ENCODE measurements at places on chromosomes 13 and 19.

DNA sequence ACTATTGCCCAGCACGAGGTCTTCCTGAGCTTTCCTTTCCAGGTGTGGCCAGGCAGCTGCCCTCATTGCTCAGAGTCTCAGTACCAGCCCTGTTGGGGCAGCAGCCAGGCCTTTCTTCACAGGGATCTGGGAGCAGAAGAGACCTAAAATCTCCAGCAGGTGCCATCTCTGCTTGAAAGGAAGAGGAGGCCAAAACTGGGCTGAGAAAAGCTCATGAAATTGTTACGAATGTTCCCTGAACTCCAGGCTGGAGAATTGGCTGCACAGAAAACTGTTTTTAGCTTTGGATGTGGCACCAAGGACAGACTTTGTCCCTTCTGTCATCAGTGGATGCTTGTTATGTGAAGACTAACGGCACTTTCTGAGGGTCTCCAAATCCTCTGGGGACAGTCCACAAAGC is 8.7 kb upstream of the PEPD start:
- no peak for DNase-seq

GRCh38 chr19:41934849-41935374 is 6.7 kb upstream of the ERFL start:
- peak; percentile 85 for DNase-seq

DNA sequence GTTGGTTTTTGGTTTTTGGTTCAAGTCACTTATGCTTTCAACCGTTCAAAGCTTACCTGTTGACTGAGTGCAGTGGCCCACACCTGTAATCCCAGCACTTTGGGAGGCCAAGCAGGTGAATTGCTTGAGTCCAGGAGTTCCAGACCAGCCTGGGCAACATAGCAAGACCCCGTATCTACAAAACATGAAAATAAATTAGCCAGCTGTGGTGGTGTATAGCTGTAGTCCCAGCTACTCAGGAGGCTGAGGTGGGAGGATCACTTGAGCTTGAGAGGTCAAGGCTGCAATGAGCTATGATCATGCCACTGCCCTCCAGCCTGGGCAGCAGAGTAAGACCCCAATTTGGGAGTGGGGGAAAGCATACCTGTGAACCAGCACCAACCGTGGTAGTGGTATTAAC is 43.7 kb downstream of the PEX11G start:
- DNase-seq, result no peak

GRCh38 chr19:42343344-42344110 is 18.1 kb downstream of the MEGF8 start:
- DNase-seq, result no peak

DNA sequence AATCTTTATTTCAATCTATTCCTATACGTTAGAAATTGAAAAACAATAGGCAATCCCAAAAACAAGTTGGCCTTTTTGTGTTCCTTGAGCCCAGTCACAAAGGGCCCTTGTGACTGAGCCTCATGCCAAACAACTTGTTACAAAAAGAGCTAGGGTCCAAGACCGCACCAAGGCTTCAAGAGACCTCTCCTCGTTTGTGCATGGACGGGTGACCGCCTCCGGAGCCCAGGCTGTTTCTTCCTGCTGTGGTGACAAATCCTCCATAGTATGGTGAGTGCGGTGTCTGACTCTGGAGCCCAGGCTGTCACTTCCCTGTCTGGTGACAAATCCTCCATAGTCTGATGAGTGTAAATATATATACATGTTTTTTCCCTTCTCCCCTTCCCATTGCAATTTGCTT is 63.7 kb downstream of the ZNF93 start:
- no peak for DNase-seq

DNA sequence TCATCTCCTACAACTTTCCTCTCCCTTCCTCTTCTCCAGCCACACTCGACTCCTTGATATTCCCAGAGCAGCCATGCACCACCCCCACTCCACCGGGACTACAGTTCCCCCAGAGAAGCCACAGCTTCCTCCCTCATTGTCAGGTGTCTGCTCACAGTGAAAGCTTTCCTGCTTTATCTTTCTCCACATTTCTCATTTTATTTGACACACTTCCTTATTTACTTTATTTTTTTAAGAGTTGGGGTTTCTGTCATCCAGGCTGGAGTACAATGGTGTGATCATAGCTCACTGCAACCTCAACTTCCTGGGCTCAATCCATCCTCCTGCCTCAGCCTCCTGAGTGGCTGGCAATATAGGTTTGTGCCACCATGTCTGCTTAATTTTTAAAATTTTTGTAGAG is 464.6 kb downstream of the MYO16 start:
- DNase-seq, result no peak

DNA sequence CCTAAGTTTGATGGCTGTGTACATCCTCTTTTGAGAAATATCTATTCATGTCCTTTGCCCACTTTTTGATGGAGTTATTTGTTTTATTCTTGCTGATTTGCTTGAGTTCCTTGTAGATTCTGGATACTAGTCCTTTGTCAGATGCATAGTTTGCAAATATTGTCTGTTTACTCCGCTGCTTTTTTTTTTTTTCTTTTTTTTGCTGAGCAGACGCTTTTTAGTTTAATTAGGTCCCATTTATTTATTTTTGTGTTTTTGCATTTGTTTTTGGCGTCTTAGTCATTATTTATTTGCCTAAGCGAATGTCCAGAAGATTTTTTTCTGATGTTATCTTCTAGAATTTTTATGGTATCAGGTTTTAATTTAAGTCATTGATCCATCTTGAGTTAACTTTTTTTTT is 114.9 kb downstream of the GPC6 start:
- DNase-seq, result no peak

DNA sequence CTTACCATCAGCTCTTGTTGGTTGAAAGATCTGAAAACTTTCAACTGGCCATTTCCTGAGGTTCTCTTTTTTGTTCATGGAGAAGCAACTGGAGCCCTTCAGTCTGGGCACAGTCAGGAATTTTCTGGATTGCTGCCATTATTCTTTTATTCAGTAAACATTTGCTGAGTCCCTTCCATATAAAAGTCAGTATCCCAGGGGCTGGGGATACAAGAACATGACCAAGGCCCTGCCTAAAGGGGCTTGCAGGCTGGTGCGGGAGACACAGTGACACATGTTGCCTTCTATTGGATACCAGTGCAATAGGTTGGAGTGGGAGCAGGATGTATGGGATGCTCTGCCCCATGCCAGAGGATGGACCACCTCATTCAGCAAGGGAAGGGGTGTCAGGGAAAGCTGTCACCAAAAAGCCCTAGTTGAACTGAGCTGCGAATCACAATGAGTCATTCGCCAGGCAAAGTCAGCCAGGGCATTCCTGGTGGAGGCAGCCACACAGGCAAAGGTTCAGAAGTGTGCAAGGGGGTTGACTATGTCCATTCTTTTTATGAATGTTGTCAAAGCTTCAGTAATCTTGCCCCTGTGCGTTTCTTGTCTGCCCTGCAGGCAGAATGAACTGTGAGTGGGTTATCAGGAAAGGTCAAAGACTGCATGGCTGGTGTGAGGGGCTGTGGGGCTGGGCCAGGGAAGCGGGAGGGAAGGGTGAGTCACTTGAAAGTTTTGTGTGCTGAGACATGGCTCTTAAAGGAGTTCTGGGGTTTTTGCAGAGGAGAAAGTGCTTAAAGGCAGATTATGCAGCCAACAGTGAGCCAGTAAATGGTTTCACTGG is 395.9 kb downstream of the KCNRG start:
- no peak for DNase-seq

GRCh38 chr19:40348961-40349507 is 539 bp downstream of the PLD3 start:
- peak; percentile 69 for DNase-seq

DNA sequence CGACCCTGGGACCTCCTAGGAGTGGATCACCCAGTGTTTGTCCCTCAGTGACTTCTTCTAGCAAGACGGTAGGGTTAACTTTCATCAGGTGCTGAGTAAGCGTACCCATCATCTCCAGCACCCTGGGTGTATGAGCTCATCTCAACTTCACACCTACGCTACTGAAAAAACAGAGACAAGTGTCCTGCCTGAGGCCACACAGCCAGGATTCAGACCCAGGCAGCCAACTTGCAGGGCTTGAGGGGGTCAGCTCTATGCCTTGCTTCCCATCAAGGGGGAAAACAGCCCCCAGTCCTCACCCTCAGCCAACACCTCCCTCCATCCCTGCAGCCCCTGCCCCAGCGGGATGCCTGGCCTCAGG is 4.6 kb downstream of the TLE2 start:
- no peak for DNase-seq

GRCh38 chr19:57026476-57026875 is 93.3 kb upstream of the USP29 start:
- DNase-seq, result no peak

- no peak for DNase-seq
Observed at GRCh38 chr19:5024282-5024681, 55.4 kb downstream of the KDM4B start.

- no peak for DNase-seq
Observed at GRCh38 chr13:93589788-93590187, 363.2 kb downstream of the GPC6 start.

GRCh38 chr13:33218020-33218419 is 67.5 kb downstream of the STARD13 start:
- DNase-seq, result no peak

DNA sequence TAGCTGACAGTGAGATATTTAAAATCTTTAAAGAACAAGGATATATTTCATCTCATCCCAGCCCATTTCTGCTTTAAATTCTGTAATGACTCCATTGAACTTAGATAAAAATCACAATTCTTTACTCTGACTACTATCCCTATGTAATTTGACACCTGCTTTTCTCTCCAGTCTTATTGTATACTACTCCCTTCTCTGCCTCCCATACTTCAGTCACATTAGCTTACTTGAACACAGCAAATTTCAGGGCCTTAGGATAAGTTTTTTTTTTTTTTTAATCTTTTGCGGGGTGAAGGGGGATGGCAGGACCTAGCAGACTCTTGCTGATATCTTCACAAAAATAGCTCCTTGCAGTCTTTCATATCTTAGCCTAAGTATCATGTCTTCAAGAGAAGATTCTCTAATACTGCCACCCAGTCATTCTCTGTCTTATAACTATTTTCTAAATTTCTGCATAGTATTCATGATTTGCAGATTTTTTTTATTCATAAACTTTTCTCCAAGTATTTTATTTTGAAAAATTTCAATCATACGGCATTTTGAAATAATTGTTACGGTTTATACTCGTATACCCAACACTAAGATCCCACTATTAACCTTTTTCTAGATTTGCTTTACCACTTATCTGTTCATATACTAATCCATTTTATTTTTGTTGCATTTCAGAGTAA is 151.4 kb downstream of the PCCA start:
- DNase-seq, result no peak

GRCh38 chr19:38134540-38135149 is 89.4 kb downstream of the DPF1 start:
- DNase-seq, result no peak

DNA sequence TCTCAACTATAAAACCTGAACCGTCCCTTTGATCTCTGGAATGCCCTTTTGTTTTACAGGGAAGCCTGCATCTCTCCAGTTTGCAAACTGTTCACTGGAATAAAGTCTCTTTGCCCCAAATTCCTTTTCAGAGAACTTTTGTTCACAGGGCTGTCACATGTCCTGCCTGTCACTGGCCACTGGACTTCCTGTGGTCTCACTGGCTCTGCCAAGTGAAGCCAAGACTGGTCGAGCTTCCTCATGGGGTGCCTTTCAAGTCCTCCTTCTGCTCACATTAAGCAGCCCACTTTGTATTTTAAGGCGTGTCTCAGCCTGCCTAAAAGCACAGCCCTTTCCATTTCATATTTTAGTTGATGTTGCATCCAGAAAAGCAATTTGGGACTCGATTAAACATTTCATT is 215.7 kb downstream of the KATNAL1 start:
- no peak for DNase-seq

- no peak for DNase-seq
Observed at GRCh38 chr13:37340901-37341670, 235.6 kb upstream of the CSNK1A1L start.

- DNase-seq, result no peak
Observed at GRCh38 chr13:46289260-46289955, 77.7 kb downstream of the LRRC63 start.

GRCh38 chr13:39245688-39246087 is 207.4 kb downstream of the NHLRC3 start:
- DNase-seq, result no peak

DNA sequence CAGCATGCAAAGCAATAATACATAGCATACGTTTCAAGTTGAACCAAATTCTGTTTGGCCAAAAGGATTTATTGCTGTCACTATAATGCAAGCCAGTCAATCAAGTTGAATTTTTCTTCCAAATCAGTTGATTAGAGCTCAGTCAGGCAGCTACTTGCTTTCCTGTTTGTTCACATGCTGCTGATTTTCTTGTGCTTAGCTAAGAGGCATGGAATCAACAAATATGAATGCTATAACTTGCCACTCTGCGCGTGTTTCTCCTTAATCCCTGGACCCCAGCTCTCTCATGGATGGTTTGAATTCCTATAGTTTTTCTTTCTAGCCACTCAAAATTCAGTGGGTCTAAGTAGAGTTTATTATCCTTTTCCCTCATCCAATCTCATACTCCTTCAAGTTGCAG is 311.3 kb downstream of the KLF5 start:
- no peak for DNase-seq

GRCh38 chr19:37691881-37692504 is 27.6 kb downstream of the ZNF607 start:
- peak; percentile 81 for DNase-seq

GRCh38 chr19:49581007-49581508 is at the start of gene PRRG2:
Gene PRRG2 (plus strand): TSS chr19:49581316. CDS start chr19:49583220, 1,904 bp downstream.
- no peak for DNase-seq

GRCh38 chr13:48526286-48526685 is 6.6 kb downstream of the RCBTB2 start:
- DNase-seq, result no peak

DNA sequence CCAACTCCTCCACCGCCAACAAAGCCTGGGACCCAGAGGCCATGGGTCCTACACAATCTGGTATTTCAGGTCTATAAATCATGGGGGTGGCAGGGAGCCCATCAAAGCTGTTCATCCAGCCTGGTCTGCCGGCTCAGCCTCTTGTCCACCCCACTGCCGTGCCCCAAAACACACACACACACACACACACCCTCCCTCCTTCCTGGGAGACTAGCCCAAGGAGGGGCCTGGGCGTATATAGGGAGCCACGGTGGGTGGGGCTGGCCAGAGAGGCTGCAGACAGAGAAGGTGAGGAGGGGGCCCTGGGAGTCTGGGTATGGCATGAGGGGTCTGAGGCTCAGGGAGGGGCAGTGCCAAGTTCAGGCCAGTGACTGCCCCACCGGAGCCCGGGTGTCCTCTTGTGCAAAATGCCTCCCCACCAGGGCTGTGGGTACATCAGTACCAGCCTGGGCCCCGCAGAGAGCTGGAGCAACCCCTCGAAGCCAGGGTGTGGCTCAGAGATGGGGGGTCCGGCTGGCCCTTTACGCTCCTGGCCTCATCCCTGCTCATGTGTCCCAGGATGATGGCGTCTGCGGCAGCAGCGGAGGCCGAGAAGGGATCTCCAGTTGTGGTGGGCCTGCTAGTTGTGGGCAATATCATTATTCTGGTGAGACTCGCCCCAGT is at the start of gene UPK1A:
UPK1A (plus strand) TSS at position 267 of the 663 bp plus-strand sequence; CDS start at position 563, 296 bp downstream.
- DNase-seq, result no peak

DNA sequence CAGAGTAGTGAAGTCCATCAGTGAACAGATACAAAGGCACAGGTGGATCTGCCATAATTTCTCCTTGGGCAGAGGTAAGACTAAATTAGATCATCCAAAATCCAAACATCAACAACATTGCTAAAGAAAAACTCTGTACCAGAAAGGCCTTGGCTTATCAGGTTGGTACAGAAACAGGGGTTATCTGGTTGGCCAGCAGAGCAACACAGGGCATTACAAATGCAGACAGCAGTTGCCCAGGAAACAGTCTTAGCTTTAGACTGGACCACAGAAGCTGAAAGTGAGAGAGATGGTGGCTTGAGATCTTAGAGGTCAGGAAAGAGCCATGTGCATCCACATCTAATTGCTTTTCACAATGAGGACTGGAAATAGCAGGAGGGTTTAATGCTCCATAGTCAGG is 26.6 kb upstream of the DGKH start:
- DNase-seq, result no peak
